NCI-H526 (cell line): ENCODE measurements at places on chromosomes 3 and 15.

- DNase-seq = peak; percentile 61
Measured at GRCh38 chr15:57496946-57497869, 94.5 kb upstream of the MYZAP start.

DNA sequence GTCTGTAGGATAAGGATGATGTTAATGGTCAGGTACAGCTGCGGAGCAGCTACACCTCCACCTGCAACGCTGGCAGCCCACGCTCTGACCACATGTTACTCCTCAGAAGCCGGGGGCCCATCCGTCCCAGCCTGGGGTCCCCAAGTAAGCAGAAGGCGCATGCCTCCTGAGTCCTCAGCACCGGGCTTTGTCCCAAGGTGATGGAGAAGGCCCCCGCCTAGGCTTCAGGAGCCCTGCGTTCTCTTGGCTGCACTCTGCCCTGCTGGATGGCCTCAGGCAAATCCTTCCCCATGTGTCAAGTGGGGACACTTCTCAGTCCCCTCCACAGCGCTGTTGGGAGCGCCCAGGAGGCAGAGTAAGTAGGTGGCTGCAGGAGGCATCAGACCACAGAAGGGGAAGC, 14.4 kb downstream of the STRA6 start:
- DNase-seq = no peak

DNA sequence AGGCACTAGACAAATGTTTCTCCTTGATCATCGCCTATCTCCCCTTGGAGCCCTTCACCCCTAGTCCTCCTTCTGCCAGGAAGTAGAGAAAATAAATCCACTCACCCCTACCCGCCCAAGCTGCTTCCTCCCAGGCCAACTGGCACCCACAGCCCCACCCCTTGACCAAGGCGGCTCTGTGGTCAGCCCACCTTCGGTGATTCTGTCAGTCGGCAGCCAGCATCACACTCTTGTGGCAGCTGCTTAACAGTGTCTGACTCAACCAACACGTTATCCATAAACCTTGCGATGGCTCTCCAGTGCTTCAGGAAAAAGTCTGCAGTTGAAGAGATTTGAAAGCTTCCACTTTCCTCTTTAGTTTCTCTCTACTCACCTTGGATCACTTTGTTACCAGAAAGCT, 7.6 kb downstream of the SHF start:
- DNase-seq = no peak

DNA sequence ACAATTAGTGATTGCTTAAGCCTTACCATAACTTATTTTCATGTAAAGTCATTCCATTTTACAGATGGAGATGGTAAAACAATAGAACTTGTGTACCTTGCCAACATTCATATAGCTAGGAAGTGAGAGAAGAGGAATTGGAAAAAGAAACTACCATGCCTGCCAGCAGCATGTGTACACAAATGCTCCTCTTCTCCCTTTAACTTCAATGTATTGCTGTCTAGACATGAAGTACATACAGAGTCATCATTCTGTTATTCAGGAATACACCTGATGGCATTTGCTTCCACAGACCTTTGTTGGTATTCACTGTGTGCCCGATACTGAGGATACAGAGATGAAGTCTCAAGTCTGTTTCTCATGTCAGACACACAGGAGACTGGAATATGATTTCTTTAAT, 7.1 kb upstream of the TMEM207 start:
- no peak for DNase-seq

- no peak for DNase-seq
Measured at GRCh38 chr3:108134555-108134880, 43.7 kb upstream of the CD47 start.

- no peak for DNase-seq
Measured at GRCh38 chr3:109648027-109648426, 310.7 kb upstream of the DPPA4 start.

DNA sequence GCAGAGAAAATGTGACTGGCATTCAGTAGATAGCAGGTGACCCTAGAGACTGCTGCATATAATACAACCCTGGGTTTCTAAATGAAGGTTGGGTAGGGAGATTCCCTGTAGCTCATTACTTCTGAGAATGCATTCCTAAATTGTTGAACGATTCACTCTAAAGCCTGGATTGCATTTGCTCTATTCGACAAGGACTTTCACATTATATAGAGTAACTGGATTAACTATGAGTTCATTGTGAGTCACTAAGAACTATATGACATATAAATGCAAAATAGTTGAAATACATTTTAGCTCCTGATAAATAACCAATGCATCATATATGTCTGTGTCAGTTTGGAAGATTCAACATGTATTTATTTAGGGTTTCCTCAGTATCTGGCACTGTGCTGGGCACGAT, 294.7 kb upstream of the CCDC54 start:
- no peak for DNase-seq

- DNase-seq = no peak
Measured at GRCh38 chr3:16927485-16927884, 42.7 kb downstream of the PLCL2 start.

GRCh38 chr3:13838421-13838820, 41.5 kb downstream of the WNT7A start:
- no peak for DNase-seq

GRCh38 chr3:122915300-122916055, 112.1 kb downstream of the SEMA5B start:
- no peak for DNase-seq

GRCh38 chr3:49466085-49466484, 4.0 kb upstream of the DAG1 start:
- DNase-seq = no peak

GRCh38 chr15:78996894-78997275, 52.0 kb upstream of the CTSH start:
- DNase-seq = no peak

- DNase-seq = no peak
Measured at GRCh38 chr3:166634091-166634746, 745.9 kb downstream of the ZBBX start.

DNA sequence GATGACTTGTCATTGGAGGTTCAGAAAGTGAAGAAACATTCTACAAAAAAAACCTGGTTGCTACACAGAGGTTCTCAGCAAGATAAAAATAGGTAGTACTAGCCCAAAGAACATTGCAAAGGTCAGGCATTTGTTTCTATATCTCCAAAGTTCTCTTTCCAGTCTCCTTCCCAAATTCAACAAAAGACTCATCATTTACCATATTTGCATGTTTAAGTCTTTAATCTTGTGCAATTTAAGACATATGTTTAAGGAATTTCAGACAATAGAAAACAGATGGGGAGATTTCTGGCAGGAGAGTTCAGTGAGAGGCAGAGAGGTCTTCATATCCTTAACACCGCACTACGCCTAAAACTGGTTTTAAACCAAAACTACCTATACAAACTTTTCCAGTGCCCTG, 173.8 kb upstream of the THBS1 start:
- no peak for DNase-seq

DNA sequence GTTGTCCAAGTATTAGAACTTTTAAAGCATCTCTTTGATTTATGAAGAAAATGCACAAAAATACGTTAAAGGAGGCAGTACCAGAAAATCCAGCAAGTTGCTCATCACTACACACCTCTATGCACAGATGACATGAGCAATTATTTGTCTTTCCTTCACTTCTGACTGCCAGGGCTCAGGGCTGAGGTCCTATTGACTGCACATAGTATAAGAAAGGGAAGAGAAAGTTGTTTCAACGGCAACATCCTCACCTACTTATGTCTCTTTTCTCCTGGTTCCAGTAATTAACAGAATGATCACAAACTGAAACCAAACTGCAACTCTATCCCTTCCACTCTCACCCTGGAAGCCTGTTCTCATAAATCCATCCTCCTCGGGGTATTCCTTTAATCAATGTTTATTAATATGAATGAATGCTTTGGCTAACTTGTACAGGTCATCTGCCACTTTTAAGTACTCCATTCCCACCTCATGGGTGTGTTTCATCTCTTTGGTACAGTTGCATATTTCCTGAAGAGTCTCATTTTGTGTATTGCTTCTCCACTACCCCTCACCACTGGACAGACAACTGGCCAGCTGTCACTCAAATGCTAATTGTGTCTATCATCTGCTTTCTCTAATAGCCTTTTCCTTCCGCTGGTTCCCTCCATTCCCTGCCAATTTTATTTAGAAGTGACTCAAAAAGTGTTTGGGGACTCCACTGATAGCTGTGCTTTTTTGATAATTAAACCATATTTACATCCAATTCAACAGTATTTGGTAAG, 34.5 kb downstream of the RAB27A start:
- no peak for DNase-seq

GRCh38 chr3:78347176-78347575, 1307.3 kb downstream of the ROBO2 start:
- DNase-seq = no peak

GRCh38 chr3:172194702-172195406, 155.5 kb downstream of the FNDC3B start:
- DNase-seq = peak; percentile 53

DNA sequence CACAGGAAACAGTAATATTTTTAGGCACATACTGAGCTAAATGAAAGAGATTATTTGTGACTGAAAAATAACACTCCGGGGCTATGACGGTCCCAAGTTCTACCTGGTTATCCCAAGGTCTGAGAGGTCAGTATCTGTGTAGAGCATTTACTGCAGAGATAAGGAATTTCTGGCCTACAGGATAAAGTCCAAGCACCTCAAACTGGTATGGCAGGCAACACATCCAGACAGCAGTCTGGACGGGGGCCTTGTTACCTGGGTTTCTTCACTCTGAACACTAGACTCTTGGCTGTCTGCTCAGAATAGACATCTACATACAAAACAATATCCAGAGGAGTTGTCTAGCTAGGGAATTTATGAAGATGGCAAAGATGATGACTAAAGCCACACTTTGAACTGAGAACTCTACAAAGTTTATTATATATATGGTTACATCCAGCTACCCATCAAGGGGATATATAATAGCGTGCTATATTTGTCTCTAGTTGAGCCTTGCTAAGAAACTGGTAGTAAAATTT, 42.0 kb upstream of the CLRN1 start:
- DNase-seq = no peak

- no peak for DNase-seq
Measured at GRCh38 chr15:31272558-31273257, 53.9 kb upstream of the KLF13 start.

DNA sequence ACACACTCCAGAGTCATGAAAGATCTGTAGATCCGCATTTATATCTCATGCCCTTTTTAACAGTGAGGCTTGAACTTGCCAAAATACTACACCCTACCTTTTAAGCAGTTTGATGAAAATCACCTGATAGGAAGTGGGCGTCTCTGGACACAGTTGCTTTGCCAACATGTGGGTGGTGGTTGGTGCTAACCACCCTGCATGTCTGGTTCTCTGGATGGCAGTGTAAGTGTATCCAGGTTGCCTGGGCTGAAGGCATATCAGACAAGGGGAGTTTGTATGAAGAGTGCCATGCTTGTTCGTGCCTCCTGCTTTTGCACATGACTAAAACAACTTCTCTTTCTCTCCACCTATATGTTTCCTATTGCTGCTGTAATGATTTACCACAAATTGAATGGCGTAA, 159.6 kb downstream of the GHSR start:
- DNase-seq = no peak

- DNase-seq = no peak
Measured at GRCh38 chr3:58608648-58609047, 31.5 kb upstream of the FAM107A start.

- DNase-seq = no peak
Measured at GRCh38 chr3:188091746-188092145, 62.2 kb upstream of the LPP start.

DNA sequence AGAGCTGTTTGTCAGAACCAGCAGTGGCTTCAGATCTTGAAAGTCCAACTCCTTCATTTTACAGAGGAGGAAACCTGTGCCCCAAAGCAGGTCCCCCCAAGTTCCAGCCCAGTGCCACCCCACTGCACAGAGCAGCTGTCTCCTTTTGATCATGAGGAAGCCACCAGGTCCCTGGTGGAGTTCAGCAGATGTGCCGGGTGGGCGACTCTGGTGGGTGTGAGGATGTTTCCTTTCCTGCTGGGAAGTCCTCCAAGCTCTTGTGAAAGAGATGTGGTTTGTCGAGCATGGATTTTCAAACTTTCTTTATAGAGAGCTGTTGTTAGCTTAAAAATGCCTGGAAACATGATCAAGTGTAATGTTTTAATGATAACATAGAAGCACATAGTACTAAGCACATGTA, 52.0 kb downstream of the SMAD3 start:
- no peak for DNase-seq

DNA sequence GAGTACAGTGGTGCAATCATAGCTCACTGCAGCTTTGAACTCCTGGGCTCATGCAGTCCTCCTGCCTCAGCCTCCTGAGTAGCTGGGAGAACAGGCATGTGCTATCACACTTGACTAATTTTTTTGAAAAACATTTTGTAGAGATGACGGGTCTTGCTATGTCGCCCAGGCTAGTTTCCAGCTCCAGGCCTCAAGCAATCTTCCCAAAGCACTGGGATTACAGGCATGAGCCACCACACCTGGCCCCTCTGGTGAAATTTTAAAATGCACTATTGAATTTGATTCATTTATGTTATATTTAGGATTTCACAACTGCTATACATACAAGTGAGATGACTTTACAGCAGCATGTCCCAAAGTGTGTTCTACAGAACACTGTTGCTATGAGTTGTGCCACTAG, 50.8 kb upstream of the TPM1 start:
- no peak for DNase-seq

GRCh38 chr15:63414474-63415120, 33.0 kb upstream of the CA12 start:
- no peak for DNase-seq

DNA sequence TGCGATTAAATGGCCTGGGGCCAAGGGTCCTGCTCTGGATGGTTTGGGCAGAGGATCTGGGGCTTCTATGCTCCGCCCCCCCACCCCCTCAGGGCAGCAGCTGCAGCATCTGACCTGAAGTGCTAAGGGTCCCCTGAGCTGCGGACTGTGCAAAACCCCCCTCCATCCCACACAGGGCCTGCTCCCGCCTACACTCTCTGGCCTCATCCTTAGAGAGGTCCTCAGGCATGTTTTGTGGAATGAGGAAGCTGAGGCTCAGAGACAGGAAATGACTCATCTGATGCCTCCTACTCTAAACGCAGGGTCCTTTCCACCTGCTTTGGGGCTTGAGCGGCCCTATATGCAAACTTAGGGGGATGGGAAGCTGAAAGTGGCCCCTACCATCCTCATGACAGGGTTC, 59.5 kb upstream of the CTSH start:
- no peak for DNase-seq
